ENCODE measurements at places on chromosomes 13 and 19.

DNA sequence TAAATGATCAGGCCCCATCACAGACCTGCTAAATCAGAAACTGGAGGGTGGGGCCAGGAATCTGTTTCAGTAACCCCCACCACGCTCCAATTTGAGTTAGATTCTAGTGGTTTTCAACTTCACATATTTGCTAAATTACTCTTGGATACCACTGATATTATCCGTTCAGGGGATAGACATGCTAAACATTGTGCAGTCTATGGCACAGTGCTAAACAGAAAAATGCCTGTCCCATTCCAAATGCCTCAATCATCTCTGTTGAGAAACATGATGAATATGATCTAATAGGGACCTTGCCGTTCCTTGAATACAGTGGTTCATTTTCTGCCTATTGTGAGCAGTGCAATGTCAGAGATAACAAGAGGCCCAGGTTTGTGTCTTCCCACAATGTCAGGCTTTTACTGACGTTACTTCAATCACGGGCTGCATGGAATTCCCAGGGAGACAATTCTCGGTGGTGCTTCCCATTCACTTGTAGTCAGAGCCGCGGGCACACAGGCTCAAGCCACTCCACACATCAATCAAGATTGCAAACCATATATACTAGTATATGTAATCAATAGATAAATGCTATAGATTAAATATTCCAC, 52.7 kb downstream of the MYO16 start:
- DNase-seq: no peak

DNA sequence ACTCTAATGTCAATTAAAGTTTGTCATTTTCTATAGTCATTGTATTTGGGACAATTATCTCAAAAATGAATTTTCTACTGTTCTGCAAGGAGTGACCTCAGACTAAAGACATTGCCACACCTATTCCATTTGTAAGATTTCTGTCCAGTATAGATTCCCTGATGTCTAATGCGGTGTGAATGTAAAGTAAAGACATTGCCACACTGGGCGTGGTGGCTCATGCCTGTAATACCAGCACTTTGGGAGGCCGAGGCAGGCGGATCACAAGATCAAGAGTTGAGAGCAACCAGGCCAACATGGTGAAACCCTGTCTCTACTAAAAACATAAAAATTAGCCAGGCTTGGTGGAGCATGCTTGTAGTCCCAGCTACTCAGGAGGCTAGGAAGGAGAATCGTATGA, 13.8 kb upstream of the ZNF83 start:
- DNase-seq: no peak

GRCh38 chr13:48501705-48502104, 31.2 kb downstream of the RCBTB2 start:
- no peak for DNase-seq

DNA sequence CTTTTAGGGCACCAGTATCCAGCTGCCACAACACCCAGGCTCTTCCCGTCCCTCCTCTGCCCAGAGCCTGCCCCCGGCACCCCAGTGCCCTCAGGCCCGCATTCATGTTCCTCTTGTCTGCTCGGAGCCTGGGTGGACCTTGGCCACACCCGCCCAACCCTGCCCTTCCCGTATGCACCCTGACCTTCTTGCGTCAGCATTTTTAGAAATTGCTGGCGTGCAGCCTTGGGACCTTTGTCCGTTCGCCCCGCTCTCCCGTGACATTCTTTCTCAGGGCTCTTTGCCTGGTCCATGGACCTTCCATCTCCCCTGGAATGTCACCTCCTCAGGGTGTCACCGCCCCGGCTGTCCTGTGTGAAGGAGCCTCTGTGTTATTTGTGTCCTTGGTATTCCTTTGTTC, 7.6 kb downstream of the NUCB1 start:
- no peak for DNase-seq

DNA sequence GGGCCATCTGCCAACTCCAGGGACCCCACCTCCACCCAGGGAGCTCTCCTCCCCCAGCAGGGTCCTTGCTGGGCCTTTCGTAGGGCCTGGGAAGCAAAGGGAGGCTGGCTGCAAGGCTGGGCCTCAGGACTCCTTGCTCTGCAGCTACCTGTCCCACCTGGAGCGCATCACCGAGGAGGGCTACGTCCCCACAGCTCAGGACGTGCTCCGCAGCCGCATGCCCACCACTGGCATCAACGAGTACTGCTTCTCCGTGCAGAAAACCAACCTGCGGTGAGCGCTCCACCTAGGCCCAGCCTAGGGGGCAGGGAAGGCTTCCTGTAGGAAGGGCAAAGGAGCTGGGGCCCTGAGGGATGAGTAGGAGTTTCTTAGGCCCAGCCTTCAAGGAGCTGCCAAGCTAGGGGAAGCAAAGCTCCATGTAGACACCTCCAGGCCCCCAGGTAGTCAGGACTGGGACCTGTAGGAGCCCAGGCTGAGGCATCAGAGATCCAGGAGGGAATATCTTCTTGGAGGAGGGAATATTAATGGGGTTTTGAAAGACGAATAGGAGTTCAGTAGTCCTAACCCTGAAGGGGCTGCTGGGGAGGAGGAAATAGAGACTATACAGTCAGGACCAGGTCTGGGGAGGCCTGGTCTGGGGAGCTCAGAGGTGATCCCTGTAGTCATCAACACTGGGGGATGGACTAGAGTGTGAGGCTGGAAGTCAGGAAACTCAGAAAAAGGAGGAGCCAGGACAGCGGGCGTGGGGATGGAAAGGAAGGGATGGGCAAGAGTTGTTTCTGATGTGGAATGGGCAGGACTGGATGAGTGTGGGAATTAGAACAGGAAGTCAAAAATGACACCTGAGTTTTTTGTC, 16.0 kb downstream of the GNA15 start:
- no peak for DNase-seq

DNA sequence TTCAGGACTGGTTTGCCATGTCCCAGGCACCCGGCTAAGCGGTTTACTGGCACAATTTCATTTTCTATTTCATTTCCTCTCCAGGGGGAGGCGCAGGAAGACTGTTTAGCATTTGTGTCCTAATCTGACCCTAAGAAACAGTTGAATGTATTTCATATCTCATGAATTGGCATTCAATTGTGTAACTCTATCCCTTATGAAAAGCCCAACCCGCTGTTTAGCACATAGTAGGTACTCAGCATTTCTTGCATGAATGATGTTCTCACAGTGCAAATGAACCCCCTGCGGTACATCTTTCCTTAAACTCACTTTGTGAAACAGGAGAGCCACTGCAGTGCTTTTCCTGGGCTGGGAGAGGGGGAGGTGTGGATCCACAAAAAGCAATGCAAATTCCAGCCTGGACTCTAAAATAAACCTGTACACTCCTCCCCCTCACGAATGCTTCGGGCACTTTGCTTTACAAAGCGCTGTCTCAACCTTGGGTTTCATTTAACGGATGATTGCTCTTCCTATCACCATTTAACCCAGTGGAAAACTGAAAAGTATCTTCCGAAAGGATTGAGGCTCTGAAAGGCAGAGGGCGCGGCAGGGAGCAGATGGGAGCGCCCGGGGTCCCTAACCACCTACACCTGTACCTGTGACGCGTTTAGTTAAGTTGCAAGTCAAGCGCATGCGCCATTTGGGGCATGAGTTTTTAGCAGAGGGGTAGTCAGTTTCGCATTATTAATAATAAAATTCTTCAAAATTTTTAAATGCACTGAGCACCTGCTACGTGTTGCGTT, 1.2 kb upstream of the EEF2 start:
- DNase-seq: no peak

- DNase-seq: no peak
Measured at GRCh38 chr13:35471706-35472322, 4.7 kb downstream of the MAB21L1 start.

- DNase-seq: no peak
Measured at GRCh38 chr19:13334801-13335481, 171.3 kb downstream of the CACNA1A start.

- DNase-seq: no peak
Measured at GRCh38 chr13:71626421-71627117, 240.4 kb downstream of the DACH1 start.

DNA sequence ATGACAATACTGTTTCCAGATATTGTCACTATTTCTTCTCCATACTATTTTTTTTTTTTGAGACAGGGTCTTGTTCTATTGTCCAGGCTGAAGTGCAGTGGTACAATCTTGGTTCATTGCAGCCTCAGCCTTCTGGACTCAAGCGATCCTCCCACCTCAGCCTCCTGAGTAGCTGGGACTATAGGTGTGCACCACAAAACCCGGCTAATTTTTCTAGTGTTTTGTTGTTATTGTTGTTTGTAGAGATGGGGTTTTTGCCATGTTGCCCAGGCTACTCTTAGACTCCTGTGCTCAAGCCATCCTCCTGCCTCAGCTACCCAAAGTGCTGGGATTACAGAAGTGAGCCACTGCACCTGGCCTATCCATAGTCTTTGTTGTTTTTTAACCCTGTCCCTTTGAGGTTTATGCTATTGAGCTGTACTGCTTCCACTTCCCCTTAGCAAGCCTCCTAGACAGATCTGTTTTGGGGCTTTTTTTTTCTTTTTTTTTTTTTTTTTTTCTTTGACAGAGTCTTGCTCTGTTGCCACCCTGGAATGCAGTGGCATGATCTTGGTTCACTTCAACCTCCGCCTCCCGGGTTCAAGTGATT, 27.6 kb upstream of the MAP3K10 start:
- no peak for DNase-seq

GRCh38 chr13:110323172-110323891, 16.2 kb downstream of the COL4A2 start:
- DNase-seq: no peak

- no peak for DNase-seq
Measured at GRCh38 chr13:107208889-107209288, 641.0 kb upstream of the ARGLU1 start.

GRCh38 chr13:80946008-80946802, 605.3 kb upstream of the SPRY2 start:
- no peak for DNase-seq

DNA sequence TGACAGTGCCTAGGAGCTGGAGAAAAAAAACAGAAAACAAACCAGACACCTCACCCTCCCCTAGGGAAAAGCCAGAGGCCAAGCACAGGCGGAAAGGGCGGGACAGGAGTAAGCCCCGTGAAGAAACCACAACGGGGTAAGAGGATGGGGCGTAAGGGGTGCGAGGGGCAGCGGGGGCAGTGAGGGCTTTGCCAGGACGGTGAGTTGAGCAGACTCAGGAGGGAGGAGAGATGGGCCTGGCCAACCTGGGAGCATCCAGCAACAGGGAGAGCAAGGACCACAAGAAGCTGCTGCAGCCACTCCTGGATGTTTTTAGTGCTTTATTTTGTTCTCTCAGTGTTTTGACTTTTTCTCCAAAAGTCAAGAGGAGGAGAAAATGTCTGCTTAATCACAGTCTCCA, 114.1 kb upstream of the SOX1 start:
- DNase-seq: no peak

GRCh38 chr13:87666831-87667230, 4.3 kb upstream of the SLITRK5 start:
- no peak for DNase-seq

GRCh38 chr13:64186503-64187250, 2771.0 kb upstream of the PCDH20 start:
- no peak for DNase-seq
